ENCODE measurements at places on chromosomes 7 and 10.

GRCh38 chr10:90787393-90788198, 70.2 kb downstream of the HTR7 start:
- peak; percentile 12 for DNase-seq

DNA sequence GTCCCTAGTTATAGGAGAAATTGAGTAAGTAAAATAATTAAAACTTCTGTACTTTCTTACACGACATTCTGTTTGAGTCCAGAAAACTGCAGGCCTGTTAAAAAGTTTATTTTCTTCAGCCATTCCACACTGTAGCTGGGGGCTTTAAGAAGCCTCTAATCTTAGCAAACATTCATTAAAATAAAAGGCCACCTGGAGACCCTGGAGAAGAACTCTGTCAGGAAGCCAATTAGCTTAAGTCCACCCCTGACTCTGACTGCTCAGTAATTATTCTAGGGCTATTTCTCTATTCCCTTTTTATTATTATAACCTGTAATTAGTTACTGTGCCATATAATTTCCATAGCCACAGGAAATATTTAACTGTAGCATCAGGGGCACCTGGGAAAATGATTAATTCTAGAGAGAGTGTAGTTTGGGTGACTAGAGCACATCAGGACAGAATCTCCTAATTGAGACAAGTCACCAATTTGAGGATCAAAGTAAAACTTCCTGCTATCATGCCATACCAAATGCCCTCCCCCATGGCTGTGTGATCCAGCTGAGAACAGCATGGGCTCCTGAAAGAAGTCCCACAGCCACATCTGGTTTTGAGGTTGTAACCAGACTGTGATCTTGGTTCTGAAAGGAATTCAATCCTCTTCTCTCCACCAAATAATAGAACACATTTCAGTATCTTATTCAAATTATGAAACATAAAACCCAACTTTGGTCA, 1302.3 kb downstream of the XPNPEP1 start:
- no peak for DNase-seq

- no peak for DNase-seq
Measured at GRCh38 chr10:43874984-43875383, 226.3 kb upstream of the ZNF32 start.

- no peak for DNase-seq
Measured at GRCh38 chr7:156962145-156962544, 12.6 kb downstream of the NOM1 start.

DNA sequence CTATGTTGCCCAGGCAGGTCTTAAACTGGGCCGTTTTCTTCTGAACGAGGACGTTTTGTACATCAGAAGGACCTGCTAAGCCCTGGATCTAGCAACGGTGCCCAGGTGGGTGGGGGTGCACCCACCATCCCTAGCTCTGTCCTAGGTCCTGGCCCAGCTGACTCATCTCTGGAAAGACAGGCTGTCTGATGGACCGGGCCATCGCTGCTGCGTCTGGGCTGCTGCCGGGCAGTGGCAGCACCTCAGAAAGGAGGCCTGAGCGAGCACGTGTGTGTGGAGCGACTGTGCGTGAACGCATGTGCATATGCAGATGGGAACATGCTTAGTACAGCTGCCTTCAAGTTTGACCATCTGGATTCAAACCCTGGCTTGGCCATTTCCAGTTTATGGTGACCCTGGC, 7.3 kb upstream of the ELFN1 start:
- DNase-seq = no peak

GRCh38 chr10:11329062-11329673, 282.3 kb downstream of the USP6NL start:
- DNase-seq = no peak

- DNase-seq = no peak
Measured at GRCh38 chr10:128024426-128024825, 101.8 kb downstream of the MKI67 start.

- DNase-seq = peak; percentile 37
Measured at GRCh38 chr10:132577350-132578003, 39.9 kb downstream of the INPP5A start.

DNA sequence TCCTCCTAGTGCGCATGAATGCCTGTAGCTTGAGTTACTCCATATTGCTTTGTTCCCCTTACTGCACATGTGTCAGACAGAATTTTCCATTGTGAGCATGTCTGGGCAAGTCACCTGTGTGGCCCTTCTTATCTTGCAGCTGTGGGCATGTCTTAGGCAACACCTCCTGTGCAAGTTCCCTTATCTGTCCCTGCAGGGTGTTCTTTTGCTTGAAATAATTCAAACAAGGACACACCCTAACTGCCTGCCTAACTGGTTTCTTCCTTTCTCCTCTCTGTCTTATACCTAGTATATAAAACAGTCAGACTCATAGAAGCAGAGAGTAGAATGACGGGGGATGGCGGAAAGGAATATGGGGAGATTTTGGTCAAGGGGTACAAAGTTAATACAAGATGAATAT, 421.1 kb upstream of the SORCS1 start:
- DNase-seq = no peak

- no peak for DNase-seq
Measured at GRCh38 chr10:35192645-35193249, 66.1 kb downstream of the CREM start.

GRCh38 chr7:130272381-130273080, 5.9 kb downstream of the CPA2 start:
- no peak for DNase-seq

DNA sequence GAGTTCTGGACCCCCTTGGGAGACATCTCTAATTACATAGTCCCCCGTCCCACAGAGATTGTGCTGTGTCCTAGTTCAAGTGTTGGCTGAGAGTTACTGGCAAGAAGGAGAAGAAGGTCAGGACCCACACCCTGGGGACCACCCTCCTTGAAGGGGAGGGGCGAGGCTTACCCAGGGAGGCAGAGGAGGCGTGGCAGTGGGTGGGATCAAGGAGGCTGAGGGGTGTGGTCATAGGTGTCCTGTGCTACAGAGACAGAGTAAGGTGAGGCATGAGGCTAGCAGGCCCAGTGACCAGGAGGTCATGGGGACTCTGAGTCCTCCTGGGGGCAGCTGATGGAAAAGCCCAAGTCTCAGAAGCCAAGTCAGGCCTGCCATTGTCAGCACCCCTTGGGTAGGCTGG, 29.4 kb upstream of the ADCYAP1R1 start:
- DNase-seq = no peak

DNA sequence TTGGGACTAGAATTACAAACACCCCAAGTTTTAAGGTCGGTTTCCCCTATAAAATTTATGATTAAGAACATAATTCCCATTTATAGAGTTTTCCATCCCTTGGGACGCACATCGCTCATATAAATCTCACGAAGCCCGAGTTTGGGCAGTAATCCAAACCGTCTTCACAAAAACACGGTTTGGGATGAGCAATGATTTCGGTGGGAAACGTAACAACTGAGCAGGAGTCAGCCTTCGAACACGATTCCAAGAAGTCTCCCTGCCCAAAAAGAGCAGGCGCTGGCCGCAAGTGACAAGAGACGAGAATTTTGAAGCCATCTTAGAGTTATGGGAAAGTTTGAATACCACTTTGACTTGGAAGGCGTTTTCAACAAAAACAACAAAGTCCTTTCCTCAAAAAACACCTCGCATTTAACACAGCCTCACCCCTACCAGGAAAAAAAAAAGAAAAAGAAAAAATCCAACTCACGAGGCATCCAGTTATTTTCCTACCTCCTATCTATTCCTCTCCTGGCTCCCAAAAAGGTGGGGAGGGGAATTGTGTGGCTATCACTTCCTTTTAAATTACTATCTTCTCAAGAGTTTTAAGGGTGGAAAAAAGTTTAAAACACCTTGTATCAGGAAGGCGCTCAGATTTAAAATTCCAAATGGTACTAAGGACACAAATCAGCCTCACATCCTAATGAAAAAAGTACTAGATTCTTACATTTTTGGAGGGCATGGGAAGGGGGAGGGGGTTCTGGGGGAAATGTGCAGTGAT, 1.6 kb downstream of the SEPHS1 start:
- DNase-seq = no peak

DNA sequence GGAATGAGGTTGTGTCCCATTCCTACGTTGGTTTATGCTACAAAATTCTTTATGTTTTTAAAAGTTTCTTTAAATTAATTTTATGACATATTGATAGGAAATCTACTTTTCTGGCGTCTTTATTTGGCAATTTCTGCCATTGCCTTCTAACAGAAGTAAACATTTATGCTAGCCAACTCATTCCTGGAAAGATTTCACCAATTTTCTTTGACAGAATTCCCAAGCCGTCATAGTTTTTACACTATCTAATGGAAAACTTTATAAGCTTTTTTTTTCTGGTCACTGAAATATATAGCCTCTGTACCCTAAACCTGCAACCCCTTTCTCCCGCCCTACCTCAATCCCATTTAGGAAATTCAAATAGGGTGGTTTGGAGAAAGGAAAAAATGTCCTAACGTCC, 6.1 kb upstream of the TCAF1 start:
- no peak for DNase-seq

DNA sequence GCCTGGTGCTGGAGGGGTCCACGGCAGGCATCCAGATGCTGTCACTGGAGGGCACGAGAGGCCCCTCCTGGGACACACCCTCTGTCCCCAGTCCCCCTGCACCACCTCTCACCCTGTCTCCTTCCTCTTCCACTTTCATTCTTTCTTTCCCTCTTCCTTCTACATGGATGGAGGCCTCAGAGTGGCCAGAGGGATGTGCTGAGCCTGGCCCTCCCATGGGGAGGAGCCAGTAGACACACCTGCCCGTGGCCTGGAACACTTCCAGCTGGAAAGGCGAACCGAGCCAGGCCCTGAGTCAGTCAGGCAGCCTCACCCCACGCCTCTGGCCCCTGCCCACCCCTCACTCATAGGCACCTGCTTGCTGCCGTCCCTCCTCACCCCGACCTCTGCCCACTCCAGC, 55.9 kb upstream of the MXI1 start:
- DNase-seq = no peak
